Fibroblast of the aortic adventitia (primary cell): ENCODE measurements at places on chromosomes 7 and 10. TPM values are rescaled to one million over a fixed set of nuclear protein-coding genes. Genes with fewer than 3 reads are reported as not detected.
A peak's percentile ranks its signal among the peaks of the same experiment; 100 is the strongest.

GRCh38 chr10:93567277-93568104 is 1.0 kb downstream of the FFAR4 start:
- DNase-seq = no peak

DNA sequence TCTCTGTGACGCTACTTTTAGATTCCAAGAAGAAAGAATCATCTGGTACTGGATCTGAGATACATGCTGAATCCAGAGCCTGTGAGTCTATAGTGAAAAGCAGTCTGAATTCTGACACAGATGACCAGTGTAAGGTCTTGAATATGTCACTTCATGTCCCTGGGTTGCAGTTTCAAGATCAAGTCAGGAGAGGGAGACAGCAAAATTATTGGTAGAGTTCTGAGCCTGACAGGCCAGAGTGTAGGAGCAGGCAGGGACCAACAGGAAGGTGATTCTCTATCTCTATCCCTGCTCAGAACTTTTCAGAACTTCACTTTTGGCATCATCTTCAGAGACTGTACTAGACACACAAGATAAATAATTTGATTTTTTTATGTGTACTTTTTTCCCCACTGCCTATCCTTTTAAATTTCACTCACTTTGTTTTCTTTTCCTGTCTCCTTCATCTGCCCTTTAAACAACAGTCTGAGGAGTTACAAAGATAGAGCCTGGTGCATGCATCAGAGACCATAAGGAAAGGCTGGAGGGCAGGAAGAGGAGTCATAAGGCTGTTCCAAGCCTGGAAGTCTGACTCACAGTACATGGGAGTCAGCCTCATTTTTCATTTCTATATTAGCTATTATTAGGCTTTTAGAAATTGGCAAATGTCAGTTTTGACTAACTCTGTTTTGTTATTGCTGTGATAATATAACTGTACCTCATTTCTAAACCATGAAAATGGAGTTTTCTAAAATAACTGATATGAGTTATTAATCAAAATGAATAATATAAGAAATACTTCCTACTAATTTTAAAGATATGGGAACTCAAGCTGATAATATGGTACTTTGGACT is 120.2 kb upstream of the TMEM229A start:
- peak; percentile 34 for DNase-seq

- peak; percentile 53 for DNase-seq
These were observed 19.1 kb upstream of the LEP start for GRCh38 chr7:128221929-128222403.

GRCh38 chr10:5692461-5693358 is 8.1 kb downstream of the TASOR2 start:
- DNase-seq = peak; percentile 21

GRCh38 chr7:1953199-1954190 is 279.2 kb downstream of the MAD1L1 start:
- no peak for DNase-seq

DNA sequence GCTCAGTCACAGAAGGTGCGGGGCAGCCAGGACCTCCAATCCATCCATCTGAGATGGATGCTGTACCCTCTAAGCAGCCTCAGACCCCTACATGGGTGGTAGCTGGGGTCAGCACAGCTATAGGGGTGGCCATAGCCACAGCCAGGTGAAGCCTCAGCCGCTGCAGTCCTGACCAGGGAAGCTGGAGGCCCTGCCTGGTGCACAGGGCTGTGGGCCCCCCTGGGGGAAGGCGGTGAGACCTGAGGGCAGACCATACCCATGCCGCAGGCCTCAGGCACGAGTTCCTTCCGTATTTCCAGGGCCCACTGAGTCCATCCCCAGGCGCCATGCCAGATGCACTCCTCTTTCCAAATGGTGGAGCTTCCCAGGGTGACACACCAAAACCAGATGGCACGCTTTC is 96.6 kb upstream of the KDM7A start:
- DNase-seq = no peak

- no peak for DNase-seq
These were observed 15.6 kb downstream of the ARHGAP21 start for GRCh38 chr10:24708081-24708480.

DNA sequence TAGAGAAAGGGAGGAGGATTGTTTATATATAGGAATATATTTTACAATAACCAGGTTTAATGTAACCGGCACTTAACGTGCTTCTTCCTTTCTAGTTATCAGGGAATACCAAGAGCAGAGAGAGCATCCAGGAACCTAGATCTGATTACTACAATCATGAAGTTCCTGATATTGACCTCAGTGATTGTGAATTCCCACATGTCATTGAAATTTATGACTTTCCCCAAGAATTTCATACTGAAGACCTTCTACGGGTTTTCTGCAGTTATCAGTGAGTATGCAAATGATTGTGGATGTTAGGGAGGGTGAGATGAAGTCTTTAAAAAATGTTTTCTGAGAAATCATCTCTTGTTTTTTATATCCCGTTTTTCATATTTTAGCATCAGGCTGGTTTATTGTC is 36.6 kb downstream of the LOXL4 start:
- no peak for DNase-seq

DNA sequence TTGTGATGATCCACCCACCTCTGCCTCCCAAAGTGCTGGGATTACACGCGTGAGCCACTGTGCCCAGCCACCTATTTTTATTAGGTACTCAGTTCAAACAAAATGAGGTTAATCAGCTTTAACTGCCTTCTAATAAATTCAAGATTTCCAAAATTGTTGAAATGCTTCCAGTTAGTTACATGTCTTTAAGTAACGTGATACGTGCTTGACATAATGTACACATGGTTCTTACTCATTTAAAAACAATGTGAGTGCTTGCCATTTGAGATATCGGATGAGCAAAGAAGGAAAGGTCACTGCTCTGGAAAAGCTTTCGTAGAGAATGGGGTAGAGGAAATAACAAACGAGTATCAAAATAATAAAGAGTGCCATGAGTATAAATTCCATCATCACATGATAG is 83.6 kb downstream of the KMT2E start:
- DNase-seq = peak; percentile 85

OR9A2 gene
- not detected in 2 replicates for total RNA-seq

PRSS1 gene
- total RNA-seq = not detected in 2 replicates

AKR1C2 gene
- 48.2 and 376 TPM in 2 replicates for total RNA-seq

WASHC2A gene
- 52.1 and 192 TPM in 2 replicates for total RNA-seq
